Stimulated activated CD4-positive, alpha-beta T cell treated with anti-CD3 and anti-CD28 coated beads, Interleukin-12 subunit alpha, Interleukin-12 subunit beta, amount 100 ng/mL, for 48 hours (primary cell): ENCODE measurements at places on chromosomes 16 and 17.

DNA sequence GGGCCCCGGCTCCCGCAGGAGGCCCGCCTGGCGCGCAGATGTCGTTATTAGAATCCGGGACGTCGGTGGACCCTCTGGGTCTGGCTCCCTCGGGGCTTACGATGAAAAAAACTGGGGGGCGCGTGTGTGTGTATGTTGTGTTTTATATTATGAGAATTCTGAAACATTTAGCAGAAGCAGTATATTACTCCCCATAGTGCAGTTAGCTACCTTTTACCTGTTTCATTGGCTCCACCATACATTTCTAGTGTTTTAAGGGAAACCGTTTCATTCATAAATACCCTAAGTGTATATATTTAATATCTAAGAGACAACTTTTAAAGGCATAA lies 486 bp upstream of the DNAJA2 start:
- DNase-seq = no peak

GRCh38 chr17:8041249-8041928 lies 2.5 kb downstream of the ALOX15B start:
- DNase-seq = no peak

- DNase-seq = no peak
Measured at GRCh38 chr17:81135505-81136278, 29.6 kb upstream of the PVALEF start.

- DNase-seq = no peak
Measured at GRCh38 chr16:30561089-30561816, 3.1 kb upstream of the ZNF764 start.

- DNase-seq = no peak
Measured at GRCh38 chr17:4690745-4691144, 13.2 kb downstream of the PELP1 start.

DNA sequence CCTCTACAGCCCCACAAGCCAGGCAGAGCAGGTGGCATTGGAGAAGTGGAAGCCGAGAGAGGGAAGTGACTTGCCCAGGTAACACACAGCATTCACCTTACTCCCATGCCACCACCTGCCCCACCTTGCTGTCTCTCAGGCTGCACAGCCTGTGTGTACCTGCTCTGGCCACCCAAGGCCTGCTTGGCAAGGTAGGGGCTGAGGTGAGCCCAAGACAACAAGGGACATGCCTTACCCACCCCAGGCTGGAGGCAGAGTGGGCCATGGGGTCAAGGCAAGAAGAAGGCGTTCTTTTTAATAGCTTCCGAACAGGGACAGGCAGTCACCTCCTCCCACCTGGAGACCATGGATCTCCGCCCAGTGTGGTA lies 40.1 kb downstream of the IRX3 start:
- DNase-seq = no peak

- no peak for DNase-seq
Measured at GRCh38 chr17:46771561-46772474, 46.7 kb downstream of the WNT3 start.

- no peak for DNase-seq
Measured at GRCh38 chr16:14015033-14015432, 56.1 kb upstream of the MRTFB start.

DNA sequence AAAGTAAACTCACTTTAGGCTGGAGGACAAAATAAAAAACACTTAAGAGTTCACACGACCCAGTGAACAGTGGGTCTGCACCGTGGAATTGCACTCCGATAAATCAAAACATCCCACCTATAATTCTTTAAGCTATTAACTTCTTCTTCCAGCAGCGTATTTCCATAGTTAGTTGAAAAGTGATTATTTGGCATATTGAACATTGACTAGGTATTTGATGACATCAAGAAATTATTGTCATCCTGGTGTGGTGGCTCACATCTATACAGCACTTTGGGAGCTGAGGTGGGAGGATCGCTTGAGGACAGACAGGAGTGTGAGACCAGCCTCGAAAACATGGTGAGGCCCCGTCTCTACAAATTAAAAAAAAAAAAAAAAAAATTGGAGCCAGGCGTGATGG lies 23.4 kb downstream of the IGF2BP1 start:
- DNase-seq = no peak

GRCh38 chr16:66432429-66432828 lies 5.3 kb downstream of the BEAN1 start:
- DNase-seq = no peak

DNA sequence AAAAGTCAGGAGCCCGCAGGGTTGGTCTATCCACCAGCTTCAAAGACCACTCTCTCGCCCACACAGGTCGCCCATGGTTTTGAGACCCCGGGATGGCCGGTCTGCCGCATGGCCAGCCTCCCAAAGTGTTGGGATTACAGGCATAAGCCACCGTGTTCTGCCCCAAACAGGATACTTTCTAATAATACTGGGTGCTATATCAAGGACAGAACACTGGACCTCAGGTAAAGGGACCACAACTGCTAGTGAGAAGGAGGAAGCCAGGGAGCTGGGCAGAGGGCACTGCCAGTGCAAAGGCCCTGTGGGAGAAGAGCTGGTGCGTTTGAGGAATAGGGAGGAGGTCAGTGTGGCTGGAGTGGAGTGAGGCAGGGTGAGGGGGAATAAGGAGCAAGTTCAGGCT lies 34.1 kb downstream of the IL21R start:
- no peak for DNase-seq

- no peak for DNase-seq
Measured at GRCh38 chr16:50944033-50944432, 202.1 kb downstream of the CYLD start.

- DNase-seq = no peak
Measured at GRCh38 chr16:83996481-83997252, 28.6 kb downstream of the NECAB2 start.

GRCh38 chr17:28862561-28862960 lies 7.7 kb downstream of the ERAL1 start:
- DNase-seq = no peak
